ENCODE measurements at places on chromosomes 5 and 9.
A peak's percentile ranks its signal among the peaks of the same experiment; 100 is the strongest.

- peak; percentile 80 for DNase-seq
Measured at GRCh38 chr5:72179028-72179815, 71.9 kb downstream of the MAP1B start.

DNA sequence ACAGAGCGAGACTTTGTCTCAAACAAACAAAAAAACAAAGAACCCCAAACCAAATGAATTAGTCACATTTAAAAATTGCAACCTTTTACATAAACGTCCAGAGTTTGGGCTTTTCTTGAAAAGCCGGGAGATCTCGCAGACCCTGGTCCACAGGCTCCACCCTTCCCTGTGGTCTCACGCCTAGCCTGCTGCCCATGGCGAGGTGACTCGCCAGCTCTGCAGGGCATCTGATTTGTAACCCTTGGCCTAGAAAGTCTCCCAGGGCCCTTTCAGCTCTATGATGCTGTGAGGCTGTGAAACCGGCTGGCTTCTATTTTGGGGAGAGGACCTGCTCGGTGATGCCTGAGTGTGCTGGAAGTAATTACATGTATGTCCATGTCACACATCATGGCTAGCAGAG lies 44.7 kb upstream of the PHYKPL start:
- DNase-seq: no peak

DNA sequence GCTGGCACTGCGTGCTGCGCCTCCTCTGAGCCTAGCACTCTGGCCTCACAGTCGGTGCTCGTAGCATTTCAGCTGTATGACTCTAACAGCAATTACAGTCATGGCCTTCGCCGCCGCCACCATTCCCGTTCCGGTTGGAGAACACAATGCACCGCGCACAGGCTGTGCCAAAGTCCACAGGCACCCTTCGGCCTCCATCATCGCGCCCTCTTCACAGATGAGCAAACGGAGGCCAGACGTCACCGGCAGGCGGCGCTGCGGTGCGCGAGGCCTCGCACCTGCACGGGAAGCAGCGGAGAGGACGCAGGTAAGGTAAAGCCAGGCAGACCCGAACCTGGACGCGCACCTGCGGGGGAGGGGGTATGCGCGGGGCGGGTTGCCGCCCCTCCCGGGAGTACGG lies 128.9 kb downstream of the BARX1 start:
- no peak for DNase-seq

DNA sequence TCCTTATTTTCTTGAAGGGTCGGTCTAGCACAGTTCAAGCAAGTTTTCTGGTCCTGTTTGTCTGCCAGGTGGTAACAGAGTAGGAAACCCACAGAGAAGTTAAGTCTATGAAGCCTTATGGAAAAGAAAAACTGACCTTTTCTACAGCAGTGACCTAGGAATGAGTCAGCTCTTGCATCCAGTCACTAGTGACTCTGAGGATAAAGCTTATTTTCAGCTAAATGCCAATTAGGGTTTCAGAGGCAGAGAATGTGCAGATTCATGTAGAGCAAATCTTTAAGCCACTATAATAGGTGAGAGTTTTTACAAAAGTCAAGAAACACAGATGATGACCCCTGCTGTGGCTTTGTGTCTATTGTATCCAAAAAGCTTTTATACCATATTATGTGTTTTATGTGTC lies 100.7 kb downstream of the CWC27 start:
- no peak for DNase-seq

GRCh38 chr9:100598641-100599145 lies 20.8 kb downstream of the CAVIN4 start:
- DNase-seq: peak; percentile 92

- DNase-seq: no peak
Measured at GRCh38 chr5:139181835-139182452, 16.2 kb downstream of the SIL1 start.

- no peak for DNase-seq
Measured at GRCh38 chr5:123858938-123859337, 347.0 kb downstream of the CSNK1G3 start.

GRCh38 chr9:17761984-17762676 lies 183.3 kb downstream of the SH3GL2 start:
- DNase-seq: no peak

DNA sequence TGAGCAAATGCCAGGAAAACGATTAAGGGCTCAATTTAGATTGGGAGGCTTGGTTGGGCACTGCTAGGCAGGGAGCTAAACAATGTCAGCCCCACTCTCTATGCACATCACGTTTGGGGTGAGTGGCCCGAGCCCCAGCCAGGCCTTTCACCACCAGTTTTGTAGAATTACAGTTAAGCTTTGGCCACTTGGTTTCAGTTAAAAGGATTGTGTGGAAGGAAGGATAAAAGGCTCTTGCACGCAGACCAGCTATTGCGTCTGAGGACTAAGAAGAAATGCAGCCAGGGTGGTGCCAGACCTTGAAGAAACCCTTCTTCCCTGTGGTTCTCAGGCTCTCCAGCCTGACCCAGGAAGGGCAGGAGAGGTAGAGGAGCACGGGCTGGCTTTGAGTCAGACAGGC lies 125.3 kb upstream of the SLC44A1 start:
- peak; percentile 50 for DNase-seq

DNA sequence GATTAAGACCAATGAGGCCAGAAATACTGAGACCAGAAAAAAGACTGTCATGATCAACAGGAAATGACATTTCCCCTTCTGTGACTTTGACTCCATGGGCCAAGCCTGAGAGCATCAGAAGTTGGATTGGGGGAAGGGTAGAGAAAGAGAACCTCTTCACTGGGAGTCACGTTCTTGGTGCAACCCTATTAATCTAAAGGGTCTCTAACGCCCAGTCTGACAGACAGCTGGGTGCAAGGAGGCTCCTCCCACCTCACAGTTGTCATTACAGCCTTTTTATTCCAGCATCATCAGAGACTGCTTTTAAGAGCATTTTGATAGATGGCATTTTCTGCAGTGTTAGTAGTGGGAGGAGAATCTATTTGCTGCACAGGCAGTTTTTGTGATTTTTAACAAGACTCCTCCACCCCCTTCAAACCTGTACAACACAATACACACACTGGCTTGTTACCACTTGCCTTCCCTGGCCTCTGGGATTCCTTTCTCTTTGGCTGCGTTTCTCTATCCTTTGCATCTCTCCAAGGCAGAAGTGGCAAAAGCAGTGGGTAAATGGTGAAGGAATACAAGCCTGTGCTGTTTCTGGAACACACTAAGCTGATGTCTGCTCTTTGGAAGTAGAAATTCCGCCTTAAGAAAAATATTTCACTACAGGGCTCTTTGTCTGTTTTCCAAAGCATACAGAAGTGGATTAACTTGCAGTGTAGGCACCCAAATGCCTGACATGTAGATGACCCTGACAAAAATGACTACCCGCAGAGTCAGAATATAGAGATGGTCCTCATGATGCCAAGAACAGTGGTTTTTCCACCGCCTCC lies 310.4 kb upstream of the ZNF608 start:
- no peak for DNase-seq

GRCh38 chr9:123090198-123090896 lies 56.9 kb downstream of the GPR21 start:
- no peak for DNase-seq

DNA sequence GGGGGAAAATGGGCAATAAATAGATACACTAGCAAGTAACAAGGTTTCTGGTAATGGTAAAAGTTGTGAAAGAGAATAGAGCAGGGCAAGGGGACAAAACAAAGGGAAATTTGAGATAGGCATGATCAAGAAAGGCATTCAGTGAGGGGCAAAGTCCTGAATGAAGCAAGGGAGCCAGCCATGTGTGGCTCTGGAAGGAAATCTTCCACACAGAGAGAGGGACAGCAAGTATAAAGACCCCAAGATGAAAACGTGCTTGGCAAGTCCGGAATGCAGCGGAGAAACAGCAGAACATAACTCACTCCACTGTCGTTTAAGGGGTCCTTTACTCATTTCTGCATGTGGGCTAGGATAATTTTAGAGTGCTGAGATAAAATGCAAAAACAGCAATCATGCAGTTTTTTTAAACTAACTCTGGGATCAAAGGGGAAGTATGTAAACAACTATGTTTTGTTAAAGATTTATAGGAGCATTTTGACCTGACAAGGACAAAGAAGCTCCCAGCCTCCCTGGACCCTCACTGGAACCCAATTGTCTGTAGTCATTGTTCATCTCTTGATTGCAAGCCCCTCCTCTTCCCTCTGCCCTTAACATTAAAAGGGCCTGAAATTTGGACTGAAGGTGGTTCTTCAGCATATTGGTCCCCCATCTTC lies 22.9 kb upstream of the AOPEP start:
- no peak for DNase-seq

DNA sequence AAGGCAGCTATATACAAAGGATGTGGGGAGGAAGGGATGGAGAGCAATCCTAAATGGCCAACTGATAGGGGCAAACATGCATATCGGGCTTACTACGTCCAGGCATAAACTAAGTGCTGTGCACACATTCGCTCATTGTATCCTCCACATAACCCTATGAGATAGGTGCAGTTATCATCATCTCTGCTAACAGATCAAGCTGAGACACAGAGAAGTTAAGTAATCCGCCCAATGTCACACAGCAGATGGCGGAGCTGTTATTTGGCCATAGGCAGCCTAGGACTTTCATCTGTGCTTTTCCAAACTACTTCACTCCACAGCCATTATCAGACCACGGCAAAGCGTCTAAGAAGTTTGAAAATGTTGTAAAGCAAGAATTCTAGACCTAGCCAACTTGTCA lies 197.5 kb downstream of the RGS3 start:
- DNase-seq: no peak

DNA sequence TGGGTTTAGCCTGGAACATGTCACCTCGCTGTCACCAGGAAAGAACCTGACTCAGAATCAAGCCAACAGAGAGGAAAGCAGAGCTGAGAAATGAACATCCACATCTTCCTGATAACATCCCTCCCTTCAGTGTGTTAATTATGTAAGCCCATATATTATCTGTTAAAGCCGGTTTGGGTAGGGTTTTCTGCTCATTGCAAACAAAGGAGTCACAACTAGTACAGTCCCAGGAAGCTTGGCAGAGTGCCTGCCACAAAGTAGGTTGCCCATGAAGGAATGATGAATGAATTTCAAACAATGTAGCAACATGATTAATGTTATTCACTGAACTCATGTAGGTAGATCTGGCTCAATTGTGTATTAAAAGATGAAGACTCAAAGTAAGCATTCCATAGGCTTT lies 10.4 kb upstream of the PPARGC1B start:
- DNase-seq: no peak

DNA sequence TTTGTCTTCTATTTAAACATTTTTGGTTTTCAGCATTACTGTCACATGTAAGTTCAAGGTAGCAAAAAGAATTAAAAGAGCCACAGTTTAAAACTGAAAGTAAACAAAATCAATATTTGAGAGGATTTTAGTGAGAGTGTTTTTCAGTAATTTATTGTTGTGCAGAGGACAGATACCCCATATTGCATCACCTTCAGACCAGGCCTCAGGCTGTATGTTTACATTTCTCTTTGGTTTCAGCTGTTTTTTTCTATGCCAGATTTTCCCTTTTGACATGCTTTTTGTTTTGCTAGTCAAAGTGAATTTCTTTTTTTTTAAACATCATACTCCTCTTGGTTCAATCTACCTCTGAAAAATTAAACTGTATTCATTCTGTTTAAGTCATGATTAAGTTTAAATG lies 47.2 kb downstream of the MAST4 start:
- no peak for DNase-seq

- no peak for DNase-seq
Measured at GRCh38 chr5:17448877-17449276, 49.2 kb upstream of the TAF11L2 start.

DNA sequence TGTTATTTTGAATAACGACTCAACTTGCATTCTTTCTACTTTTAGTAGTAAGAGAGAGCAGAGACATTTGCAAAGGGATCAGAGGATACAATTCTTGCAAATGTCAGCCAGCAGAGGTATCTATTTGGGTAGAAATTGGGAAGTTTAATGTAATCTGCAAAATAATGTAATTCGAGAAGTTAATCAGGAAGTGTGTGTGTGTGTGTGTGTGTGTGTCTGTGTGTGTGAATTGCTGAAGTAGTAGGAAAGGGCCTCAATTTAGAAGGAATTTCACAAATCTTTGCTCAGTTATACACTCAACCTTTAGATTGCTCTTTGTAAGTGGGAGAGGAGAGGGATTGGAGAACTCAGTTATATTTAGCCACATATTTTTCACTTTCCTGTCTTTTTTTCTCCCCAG lies 11.0 kb upstream of the IFNA1 start:
- no peak for DNase-seq

GRCh38 chr9:133961226-133962165 lies 30.6 kb downstream of the VAV2 start:
- no peak for DNase-seq

GRCh38 chr5:152953788-152954483 lies 536.5 kb upstream of the GRIA1 start:
- DNase-seq: no peak

DNA sequence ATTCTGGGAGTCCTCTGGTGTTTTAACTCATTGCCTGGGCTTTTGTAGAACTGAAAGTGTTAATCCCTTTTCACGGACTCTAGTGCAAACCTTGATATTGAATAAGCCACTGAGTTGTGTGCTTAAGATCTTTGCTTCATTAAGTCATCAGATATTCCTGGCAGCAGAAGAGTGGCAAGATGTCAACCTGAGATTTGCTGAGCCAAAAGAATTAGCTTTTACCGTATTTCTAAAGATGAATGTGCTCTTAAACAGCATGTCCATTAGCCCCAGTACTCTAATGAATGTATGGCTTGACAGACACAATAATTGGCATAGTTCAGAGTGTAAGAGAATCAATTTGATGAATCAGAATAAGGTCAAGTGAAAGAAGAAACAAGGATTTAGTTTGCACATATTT lies 87.2 kb upstream of the CDH6 start:
- DNase-seq: no peak

Data from tongue (tissue), 3 donors.